Hepatic stellate cell (primary cell): ENCODE measurements at places on chromosomes 6 and 20.

GRCh38 chr6:4319981-4320683, 184.8 kb upstream of the ECI2 start:
- DNase-seq: peak; percentile 21

GRCh38 chr6:17945111-17945510, 42.3 kb downstream of the KIF13A start:
- DNase-seq: peak; percentile 68

GRCh38 chr6:36848658-36849441, 9.6 kb upstream of the CPNE5 start:
- DNase-seq: no peak

DNA sequence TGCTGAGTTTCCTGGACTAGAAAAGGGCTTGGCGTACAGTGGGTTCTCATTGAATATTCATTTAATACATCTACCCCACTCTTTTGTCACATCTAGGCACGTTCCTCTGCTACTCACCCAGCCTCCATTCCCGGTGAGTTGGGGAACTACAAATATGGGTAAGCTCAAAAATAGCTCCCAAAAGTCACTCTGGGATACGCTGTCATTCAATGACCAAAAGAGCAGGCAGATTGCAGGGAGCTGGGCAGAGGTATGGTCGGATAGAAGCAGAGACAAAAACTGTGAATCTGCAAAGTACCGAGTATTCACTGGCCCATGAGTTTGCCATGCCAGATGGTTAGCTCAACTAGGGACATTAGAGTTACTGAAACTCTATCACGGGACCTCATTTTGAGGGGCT, 103.9 kb upstream of the SASH1 start:
- DNase-seq: no peak

- no peak for DNase-seq
Observed at GRCh38 chr6:70530023-70530422, 36.7 kb upstream of the SDHAF4 start.

GRCh38 chr20:9577397-9577796, 63.0 kb downstream of the LAMP5 start:
- no peak for DNase-seq

DNA sequence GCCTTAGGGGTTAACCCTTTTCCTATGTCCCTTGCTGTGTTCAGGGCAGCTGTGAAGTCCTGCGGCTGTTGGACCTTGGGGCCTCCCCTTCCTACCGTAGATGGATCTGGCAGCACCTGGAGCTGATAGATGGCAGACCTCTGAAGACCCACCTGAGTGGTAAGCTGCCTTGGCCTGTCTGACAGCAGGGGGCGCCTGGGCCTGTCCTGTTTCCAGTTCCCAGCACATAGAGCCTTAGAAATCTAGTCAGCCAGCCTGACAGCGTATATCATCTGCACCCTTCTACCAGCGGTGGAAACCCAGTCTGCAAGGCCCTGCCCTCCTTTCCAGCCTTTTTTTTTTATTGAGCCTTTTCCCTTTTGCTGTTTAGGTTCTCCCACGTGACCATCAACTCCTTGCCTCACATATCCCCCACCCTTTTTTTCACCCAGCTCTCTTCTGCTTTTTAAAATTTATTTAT, 26.6 kb downstream of the CNBD2 start:
- peak; percentile 72 for DNase-seq

- no peak for DNase-seq
Observed at GRCh38 chr20:32976746-32977145, 27.5 kb downstream of the SUN5 start.

DNA sequence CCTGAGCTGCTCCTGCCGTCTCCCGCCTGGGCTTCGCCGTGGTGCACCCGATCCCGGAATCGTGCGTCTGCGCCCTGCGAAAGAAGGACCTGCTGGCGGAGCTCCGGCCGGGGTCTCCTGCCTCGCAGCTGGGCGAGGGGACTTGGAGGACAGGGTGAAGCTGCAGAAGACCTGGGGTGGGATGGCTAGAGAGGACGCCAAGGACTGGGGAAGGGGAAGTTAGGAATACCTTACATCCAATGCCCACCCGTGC, 150.2 kb downstream of the PRL start:
- DNase-seq: peak; percentile 11

GRCh38 chr6:19759117-19759880, 77.9 kb upstream of the ID4 start:
- peak; percentile 22 for DNase-seq

GRCh38 chr6:11066505-11067347, 22.6 kb upstream of the ELOVL2 start:
- DNase-seq: no peak

DNA sequence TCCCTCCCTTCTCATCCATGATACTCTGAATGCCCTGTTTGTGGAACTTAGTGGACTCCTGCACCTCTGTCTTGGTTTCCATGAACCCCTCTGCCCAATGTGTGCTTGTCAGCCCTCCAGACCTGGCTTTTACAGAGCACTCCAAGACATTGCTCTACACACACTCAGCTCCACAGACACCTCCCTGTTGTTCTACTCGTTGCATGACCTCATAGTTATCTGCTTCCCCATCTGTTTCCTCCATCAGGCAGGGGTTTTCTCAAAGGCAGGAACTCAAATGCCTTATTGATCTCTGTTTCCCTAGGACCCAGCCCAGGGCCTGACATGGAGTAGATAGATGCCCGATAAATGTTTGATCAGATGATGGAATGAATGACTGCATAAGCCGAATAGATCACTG, 13.3 kb downstream of the PLCG1 start:
- DNase-seq: no peak

- no peak for DNase-seq
Observed at GRCh38 chr6:125451750-125452149, 150.0 kb upstream of the HDDC2 start.

- DNase-seq: no peak
Observed at GRCh38 chr20:62040933-62041332, 24.7 kb downstream of the TAF4 start.

GRCh38 chr6:105077596-105078385, 102.0 kb downstream of the POPDC3 start:
- peak; percentile 13 for DNase-seq

DNA sequence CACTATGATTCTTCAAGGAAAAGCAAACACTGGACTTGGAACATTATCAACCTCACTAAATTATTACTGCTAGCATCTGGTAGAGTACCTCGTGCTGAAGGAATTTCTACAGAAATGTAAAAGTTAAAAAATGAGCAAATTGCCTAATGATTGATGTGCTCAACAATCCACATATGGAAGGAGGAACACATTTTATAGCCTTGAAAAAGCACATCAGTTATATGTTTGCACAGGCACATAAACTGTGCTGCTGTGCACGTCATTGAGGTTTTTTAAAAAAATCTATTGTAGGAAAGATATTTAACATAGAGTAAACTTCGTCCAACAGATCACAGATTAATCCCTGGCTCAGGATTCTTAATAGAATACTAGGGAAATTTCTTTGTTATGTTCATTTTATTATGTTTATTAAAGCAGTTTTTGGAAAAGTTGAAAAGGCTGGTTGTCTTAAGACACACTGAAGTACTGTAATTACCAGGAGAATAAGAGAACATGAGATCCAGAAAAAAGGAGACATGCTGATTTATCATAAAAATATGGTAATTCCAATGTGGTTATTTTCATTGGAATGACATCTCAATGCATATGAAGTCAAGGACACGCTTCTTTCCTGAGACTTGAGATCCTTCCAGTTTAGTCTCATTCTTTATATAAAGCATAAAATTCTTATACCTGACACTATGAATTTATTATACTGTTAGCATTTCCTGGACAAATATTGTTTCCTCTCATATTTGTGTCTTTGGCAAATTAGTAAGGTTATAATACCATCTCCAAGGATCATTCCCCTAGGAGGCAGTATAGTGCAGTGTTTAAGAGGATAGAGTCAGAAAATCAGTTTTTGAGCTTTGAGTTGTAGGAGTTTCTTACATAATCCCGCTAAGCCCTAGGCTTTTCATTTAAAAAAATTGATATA, 511.1 kb downstream of the TENT5A start:
- DNase-seq: peak; percentile 33

DNA sequence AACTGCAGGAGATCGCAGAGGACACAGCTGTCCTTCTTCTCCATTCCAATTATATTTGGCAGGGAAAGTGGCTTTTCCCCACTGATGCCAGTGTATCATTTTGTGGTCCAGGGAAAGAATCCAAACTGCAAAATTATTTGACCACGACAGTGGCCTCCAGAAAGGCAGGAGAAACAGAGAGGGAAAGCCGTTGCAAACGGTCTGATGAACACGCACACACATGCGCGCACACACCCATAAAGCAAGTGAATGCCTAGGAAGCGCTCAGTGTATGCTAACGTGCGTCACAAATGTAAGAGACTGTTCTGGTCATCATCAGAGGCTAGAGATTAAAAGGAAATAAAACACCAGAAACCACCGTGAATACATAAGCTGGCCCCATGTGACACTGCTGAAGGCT, 54.0 kb downstream of the NPEPL1 start:
- DNase-seq: no peak

- DNase-seq: peak; percentile 63
Observed at GRCh38 chr6:15365273-15365687, 119.4 kb downstream of the JARID2 start.

- DNase-seq: no peak
Observed at GRCh38 chr6:127608554-127609270, 31.7 kb downstream of the C6orf58 start.

- no peak for DNase-seq
Observed at GRCh38 chr6:35717449-35718374, 19.1 kb upstream of the ARMC12 start.

DNA sequence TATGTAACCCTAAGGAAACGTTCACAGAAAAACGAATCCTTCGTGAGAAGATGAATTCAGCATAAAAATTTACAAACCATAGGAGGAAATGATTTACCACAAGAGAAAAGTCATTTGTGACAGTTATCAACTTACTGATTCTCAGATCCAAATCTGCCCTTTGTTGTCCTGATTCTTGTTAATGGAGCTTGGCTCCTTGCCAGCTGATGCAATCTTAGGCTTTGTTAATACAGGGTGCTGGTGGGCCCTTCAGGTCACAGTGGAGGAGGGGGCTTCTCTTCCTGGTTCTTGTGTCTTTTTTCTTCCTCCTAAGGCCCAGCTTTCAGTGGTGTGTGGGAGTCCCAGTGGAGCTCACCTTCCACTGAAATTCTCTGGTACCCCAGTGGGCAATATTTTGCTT, 108.4 kb upstream of the MAP3K7 start:
- no peak for DNase-seq

DNA sequence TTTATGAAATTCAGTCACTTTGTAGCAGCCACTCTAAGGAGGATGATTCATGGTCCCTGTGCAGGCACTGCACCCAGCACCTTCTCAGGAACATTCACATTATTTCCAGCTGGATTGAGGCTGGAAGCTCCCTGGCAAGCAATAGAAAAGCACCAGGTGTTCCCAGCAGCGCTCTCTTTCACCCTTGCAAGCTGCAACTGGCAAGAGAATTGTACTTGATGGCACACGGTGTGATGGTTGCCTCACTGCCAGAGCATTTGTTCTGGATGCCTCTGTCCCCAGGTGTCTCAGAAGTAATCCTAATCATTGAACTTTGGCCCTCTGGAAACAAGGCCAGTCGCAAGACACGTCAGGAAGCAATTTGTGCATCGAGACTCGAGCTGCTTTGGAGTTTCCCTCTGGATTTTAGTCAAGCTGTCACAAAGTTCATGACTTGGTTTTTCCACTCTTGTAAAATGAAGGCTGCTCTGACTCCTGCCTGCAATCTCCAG, 24.9 kb upstream of the PHACTR2 start:
- no peak for DNase-seq

- no peak for DNase-seq
Observed at GRCh38 chr20:46678516-46678915, 10.7 kb downstream of the TP53RK start.

DNA sequence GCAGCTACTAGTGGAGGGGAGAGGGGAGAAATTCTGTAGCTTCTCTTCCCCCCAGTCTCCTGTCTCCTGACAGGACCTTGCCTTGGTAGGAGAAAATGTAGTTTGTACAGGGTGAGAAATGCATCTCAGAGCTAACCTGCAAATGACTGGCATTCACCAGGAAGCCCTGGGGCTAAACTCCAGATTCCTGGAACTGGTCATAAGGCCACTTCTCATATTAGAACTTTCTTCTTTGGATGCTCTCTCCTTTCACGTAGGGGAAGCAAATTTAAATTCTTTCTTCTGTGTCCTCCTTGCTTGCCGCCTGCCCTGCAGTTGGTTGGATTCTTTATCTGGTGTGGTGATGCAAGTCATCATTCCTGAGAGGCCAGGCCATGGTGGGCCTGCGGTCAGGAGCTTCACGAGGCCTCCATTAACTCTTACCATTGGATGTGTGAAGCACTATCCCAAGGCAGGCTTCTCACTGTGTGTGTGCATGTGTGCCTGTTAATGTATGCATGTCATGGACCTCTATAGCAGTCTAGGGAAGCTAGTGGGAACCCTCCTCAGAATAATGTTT, 182.0 kb downstream of the PHF3 start:
- no peak for DNase-seq

- no peak for DNase-seq
Observed at GRCh38 chr6:386688-387266, 4.8 kb upstream of the IRF4 start.

DNA sequence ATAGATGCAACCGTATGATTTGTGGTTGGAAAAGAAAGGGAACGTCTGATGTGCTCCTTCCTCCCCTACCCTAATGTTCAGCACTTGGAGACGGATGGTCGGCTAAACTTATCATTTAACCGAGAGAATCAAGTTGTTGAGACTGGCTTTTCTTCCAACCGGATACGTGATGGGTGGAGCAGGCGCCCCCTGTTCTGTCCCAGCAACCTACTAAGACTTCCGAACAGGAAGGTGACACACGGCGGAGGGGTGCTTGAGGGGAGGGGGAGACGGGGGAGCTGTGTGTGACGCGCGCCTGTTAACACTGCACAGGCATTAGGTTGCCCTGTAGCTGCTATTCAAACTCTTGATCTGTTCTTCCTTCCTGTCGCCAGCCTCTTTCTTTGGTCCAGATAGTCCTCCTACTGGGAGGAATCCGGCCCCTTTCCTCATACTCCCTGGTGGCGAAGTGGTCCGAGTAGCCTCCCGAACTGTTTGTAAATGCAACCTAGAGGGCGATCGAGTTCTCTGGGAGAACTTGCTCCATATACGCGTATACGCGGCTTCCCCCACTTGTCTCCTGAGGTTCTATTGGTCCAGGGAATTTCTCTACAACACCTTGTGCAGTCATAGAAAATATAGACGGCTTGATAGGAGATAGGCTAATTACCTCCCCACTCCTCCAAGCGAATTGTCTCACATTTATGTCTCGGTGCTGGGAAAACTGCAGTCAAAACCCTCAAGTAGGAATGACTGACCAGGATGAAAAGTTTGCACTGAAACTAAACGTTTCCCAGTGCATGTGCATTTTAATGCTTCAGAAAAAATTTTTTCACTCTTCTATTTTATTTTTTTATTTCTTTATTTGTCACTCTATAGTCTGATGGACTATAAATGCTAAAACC, 126.0 kb upstream of the SLC2A12 start:
- DNase-seq: peak; percentile 85
